ENCODE measurements at places on chromosomes 3 and 15.

- no peak for DNase-seq
These were observed 12.1 kb upstream of the CTSH start for GRCh38 chr15:78956937-78957336.

- DNase-seq, result no peak
These were observed 14.3 kb downstream of the ZIC4 start for GRCh38 chr3:147391781-147392624.

- no peak for DNase-seq
These were observed 42.7 kb upstream of the MTMR10 start for GRCh38 chr15:31034152-31034551.

DNA sequence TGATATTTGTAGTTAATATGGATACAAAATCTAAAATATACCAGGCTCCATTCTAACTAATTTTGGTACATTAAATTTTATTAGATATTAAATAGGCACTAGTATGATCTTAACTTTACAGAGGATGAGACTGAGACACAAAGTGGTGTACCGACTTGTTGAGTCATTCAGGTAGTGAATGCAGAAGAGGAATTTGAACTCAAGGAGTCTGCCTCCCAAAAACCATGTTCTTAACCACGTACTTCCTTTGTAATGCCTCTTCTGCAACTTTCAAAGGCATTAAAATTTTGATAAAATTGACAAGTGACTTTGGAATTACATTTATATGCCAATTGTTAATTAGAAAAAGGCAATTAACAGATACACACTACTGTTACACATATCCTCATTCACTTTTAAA, 61.8 kb downstream of the ZBBX start:
- DNase-seq, result no peak

GRCh38 chr15:43508991-43509659, 8.3 kb upstream of the MAP1A start:
- DNase-seq, result no peak

- DNase-seq, result no peak
These were observed 239.9 kb upstream of the LRTM1 start for GRCh38 chr3:55167586-55168317.

DNA sequence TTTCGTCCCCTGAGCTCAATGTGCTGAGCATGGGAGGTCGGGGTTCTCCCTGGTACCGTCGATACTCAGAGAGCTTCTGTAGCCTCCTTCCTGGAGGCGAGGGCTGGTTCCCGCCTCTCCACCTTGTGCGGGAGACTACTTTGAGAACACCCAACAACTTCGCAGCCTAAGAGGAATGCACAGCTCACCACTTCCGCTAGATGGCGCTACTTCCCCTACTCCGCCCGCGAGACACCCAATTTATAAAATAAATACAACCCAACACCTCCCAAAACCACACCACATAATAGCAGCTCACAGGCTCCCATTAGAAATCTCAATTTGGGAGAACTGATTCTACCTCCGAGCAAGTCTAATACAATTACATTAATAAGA, 1.2 kb downstream of the RGMA start:
- no peak for DNase-seq

- DNase-seq, result no peak
These were observed 274 bp upstream of the ZCWPW2 start for GRCh38 chr3:28348265-28348628.

DNA sequence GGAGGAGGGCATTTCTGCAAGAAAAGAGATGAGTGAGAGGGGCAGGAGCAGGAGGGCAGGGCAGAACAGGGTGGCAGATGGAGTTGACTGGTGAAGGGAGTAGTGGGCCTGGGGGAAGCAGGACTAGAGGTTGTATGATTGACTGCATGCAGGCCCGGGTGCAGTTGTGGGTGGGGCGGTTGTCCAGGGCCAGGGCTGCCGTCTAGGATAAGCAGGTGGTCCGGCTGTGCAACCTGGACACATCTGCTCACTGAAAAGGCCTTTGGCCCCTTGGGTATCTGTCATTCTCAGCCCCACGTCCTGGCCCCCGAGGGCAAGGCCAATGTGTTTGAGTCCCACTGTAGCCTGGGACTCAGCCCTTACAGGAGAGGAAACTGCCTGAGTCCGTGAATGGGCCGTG, 25.4 kb downstream of the ALS2CL start:
- no peak for DNase-seq

DNA sequence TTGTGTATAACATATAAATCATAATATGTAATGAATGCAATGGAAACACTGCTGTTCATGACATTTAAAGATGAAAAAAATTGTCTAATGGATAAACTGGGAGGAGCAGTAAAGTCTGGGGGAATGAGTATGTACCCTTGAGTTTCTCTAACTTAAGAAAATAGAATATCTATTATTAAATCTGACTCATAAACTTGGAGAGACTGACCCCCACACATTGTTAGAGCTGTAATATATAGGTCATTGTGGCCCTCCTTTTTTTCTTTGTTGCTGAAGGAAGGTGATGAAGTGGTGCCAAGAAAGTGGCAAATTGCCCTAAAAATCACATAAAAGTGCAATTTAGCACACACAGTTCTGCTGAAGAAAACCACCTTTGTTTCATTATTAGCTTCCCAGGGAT, 389.8 kb upstream of the RARB start:
- DNase-seq, result no peak

GRCh38 chr3:129123314-129124060, 1.9 kb upstream of the RAB43 start:
- DNase-seq, result no peak

GRCh38 chr15:39776068-39776467, 6.6 kb downstream of the FSIP1 start:
- DNase-seq, result no peak

DNA sequence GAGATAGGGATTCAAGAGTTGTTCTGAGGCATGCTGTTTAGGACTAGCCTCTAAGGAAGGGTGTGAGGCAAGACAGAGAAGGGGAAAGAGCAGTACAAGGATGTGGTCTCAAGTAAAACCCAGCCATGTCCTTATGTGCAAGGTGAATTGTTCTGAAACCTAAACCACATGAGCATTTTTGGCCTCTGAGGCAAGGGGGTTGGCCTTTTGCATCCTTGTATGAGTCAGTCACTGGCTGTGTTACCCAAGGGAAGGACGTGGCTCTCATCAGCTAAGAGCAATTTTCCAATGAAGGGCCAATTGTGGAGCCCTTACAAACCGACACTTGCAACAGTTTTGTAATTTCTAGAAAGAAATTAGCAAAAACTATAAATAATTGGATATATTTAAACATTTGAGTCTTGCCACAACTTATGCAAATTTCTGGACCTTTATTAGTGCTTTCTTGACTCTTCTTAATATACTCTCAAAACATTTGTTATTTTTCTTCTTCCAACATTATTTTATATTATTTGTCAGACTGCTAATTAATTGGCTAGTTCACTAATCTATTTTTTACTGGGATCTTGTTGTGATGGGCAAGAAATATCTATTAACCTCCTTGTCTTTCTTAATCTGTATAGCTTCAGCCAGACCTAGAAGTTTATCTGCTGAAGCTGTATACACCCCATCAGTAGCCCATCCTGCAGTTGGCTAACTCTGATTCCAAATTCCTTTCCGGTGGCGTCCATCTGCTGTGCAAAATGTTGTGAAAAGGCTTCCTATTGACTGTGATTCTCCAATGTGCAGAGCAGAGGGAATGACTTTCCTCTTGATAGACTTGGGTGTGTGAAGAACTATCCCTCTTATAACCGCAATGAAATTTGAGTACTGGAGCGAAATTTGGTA, 97.7 kb upstream of the P2RY1 start:
- no peak for DNase-seq

GRCh38 chr15:52261498-52262242, 33.9 kb downstream of the MYO5C start:
- no peak for DNase-seq

All from type B pancreatic cell (in vitro differentiated cells).